ENCODE measurements at places on chromosomes 4 and X.

- no peak for DNase-seq
Measured at GRCh38 chr4:15005474-15006115, 3.3 kb downstream of the CPEB2 start.

DNA sequence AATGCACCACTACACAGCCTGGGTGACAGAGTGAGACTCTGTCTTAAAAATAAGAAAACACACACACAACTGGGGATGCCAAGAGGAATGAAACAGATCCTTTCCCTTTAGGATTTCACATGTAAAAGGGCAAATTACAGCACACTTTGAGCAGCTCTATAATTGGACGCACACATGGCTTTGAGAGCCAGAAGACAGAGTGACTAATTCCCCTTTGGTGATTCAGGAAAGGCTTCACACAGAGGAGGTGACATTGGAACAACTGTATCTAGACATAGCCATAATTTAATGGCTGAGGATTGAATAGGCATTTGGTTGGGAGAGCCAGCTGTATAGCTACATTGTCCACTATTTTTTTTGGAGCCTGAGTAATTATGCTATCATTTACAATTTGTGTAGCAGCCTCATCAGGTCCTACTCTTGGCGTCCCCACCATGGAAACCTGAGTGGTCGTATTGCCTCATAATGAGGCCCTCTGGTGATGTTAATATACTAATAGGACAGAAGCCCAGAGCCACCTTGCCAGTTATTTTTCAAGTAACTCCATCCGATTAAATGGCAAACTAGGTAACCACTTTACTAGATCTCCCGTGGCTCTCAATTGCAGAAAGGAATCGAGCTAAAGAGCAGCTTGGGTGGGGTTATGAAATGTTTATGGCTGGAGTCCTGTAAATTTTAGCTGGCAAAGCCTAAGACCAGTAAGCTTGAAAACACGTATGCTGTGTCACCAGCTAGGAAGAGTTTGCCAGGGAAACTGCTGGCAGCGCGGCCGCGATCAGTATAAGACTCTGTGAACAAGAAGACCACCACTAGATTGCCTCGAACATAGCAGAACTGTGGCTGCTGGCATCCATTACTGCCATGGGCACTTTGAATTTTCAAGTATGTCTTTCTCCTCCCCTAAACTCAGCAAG, 8.5 kb upstream of the PPEF1 start:
- DNase-seq: no peak

DNA sequence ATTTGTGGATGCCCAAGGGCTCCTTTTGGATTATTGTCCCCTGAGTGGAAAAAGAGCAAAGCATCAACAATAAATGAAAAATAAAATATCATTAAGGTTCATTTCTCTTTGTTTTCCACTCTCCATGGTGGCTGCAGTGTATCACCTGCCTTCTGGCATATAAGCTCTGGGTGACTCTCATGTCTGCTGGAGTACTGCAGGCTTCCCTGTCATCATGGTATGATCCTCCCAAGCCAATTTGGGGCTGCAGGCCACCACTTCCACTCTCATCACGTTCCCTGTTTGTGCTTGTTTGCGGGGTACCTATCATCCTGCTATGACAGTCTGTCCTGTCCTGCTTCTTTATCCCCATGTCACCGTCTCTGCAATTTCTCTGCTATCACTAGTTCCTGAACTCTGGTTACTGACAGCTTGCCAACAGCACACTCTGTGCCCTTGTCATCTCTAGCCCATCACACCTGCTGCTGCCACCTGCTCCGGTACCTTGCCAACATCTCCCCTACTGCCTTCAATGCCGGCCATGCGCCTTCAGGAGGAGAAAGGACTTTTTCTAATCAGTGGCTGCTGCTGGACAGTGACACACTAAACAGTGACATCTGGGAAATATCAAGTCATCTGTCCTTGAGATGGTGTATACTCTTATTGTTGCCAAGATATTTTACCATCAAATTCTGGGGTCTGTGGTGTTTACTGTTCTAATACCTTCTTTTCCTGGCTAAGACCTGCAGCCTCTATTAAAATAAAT, 23.0 kb upstream of the FGF5 start:
- no peak for DNase-seq

DNA sequence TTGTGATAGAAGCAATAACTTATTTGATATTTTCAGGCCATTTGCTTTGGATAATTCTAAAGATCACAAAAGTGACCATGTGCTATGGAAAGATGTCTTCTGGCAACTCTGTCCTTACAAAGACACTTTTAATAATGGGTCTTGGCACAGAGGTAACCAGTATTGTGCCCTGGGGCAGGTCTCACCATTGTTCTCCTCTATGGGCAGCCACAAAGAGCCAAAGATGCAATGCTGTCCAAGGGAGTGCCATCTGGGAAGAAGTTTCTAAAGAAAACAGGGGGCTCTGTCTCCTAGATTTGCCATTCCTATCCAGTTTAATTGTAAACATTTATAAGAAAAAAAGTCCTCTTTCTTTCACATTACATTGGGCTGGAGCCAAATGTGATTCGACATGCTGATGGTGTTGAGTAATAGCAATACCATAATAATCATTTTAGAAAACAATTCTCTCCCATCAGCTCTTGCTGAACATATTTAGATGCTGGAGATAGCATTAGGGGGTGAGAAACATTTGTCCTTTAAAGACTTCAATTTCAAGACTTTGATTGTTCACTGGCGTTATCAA, 179.9 kb downstream of the KIT start:
- no peak for DNase-seq

DNA sequence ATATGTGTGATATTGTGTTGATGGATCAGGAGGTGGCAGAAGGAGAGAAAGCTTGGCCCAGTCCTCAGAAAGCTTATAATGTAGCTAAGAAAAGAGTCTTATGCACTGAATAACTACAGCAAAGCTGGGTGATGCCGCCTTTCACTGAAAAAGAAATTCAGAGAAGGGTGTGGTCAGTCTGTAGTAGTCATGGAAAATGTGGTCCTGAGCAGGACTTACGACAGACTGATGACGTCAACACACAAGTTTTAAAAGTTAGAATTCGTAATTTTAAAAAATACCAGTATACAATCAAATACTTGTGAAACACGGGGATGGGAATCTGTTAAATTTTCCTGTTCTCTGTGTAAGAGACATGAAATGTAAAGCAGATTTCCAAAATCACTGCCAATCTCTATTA, 87.0 kb upstream of the RAPGEF2 start:
- no peak for DNase-seq

- DNase-seq: no peak
Measured at GRCh38 chrX:56366901-56367300, 134.7 kb downstream of the KLF8 start.

DNA sequence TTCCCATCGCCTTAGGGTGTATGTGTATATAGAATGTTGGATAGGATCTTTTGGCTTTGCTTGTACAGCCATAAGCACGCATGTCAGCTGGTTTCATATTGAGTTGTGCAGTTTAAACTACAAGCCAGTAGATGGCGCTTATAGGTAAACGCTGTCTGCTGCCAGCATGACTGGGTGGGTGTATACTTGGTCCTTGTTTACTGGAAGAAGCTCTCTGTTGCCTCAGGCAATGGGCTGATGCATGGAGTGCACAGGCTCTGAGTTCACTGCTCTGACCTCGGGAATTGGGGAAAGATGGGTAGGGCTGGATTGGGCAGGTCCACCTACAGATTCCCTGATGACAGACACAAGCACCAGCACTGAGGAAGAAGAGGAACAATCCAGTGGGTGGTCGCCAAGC, 831.5 kb downstream of the STIM2 start:
- peak; percentile 12 for DNase-seq

GRCh38 chr4:145957302-145957701, 18.7 kb upstream of the ZNF827 start:
- DNase-seq: no peak

GRCh38 chr4:87353592-87353991, 30.9 kb upstream of the HSD17B13 start:
- peak; percentile 15 for DNase-seq

- DNase-seq: no peak
Measured at GRCh38 chr4:47271291-47271690, 192.2 kb downstream of the COMMD8 start.

GRCh38 chr4:152039023-152039481, 278.2 kb upstream of the GATB start:
- DNase-seq: peak; percentile 29

DNA sequence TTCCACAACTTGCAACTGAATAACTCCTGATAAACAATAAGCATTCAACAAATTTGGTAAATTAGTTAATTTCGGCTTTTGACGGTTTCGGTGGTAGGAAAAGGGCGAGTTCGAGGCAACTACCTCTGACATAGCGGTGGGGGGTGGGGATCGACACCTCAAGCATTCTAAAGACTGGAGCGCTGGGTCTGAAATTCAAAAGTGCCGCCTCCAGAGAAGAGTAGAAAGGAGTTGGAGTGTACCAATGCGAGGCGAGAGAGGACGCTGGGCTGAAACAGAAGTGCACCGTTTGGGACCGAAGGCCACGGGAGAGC, 725 bp downstream of the SMC1A start:
- DNase-seq: no peak

- no peak for DNase-seq
Measured at GRCh38 chr4:15233626-15234025, 194.2 kb upstream of the C1QTNF7 start.

GRCh38 chrX:129741880-129742758, 3.3 kb downstream of the XPNPEP2 start:
- DNase-seq: no peak

DNA sequence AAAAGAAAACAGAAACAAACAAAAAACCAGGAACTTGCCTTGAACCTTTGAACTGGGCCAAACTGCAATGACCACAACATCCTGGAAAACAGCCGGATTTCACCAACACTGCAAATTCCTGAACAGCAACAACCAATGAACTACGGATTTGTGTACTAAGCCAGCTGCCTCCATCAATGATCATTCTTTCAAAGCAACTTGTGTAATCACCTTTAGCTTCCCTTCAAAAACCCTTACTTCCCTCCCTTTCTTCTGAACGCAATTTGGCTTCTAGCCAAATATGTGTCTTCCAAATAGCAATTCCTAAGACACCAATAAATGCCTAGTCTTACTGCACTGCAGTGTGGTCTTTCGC, 98.5 kb upstream of the FAM47C start:
- DNase-seq: no peak

- DNase-seq: no peak
Measured at GRCh38 chr4:43586813-43587212, 694.3 kb downstream of the GRXCR1 start.

- no peak for DNase-seq
Measured at GRCh38 chrX:111309083-111309482, 38.8 kb upstream of the CAPN6 start.

- DNase-seq: no peak
Measured at GRCh38 chrX:84340968-84341367, 153.0 kb upstream of the RPS6KA6 start.

- no peak for DNase-seq
Measured at GRCh38 chr4:679104-679481, 4.8 kb downstream of the MYL5 start.

GRCh38 chrX:71533516-71533850, 579 bp downstream of the OGT start:
- no peak for DNase-seq

DNA sequence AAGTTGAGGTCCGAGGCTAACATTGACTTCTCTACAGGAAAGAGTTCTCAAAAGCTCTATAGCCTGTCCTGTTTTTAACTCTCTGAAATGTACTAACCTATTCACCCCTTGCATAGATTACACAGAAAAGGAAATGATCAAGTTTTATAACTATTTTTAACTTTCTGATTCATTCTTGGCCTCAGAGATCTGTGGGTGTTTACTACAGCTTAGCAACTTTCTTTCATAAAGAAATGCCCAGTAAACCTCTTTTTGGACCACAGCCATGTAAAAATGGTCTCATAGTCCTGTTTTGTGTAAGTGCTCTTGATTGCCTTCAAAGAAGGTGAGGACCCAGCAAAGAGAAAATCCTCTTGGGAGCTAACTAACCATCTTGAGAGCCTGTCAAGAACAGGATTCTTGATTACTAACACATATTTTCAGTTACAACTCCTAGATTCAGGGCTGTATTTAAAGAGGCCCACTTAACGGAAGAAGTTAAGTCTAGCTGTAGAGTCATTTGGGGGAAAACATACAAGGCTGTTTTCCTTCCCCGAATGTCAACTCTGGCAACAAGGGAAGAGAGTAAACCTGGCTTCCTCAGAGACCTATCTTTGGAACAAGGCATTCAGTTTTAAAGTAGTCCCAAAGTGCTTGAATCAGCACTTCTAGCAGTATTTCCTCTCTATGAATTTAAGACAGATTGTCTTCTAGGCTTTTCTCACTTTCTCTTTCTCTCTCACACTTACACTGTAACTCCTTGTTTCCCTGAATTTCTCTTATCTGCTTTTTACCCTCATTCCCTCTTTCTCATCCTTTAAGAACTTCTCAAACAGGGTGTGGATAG, 78.2 kb downstream of the IL21 start:
- peak; percentile 39 for DNase-seq

DNA sequence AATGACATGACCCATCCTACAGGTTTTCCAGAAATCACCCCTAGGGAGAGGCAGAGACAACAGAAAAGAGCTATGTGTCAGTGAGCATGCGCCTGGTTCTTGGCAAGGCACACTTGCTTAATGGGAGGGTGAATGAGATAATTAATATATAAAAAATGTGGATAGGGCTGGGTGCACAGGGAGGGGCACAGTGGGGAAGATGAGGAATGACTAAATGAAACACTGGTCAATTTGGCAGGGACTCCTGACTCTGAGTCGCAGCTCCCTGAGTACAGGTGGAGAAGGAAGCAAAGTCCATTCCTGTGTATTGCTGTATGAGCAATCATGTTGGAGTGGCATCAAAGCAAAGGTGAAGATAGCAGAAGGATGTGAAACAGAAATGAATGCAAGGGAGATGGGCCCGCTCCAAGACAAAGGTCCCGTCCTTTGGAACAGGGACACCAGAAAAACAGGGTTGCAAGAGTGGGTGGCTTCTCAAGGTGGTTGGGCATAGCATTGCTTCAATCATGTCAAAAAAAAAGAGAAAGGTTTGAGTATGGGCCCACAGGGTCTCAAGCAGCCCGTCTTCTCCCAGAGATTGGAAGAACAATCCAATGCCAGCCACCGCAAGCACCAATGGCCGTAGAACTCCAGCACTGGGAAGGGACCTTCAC, 278.4 kb upstream of the AGTR2 start:
- DNase-seq: no peak

DNA sequence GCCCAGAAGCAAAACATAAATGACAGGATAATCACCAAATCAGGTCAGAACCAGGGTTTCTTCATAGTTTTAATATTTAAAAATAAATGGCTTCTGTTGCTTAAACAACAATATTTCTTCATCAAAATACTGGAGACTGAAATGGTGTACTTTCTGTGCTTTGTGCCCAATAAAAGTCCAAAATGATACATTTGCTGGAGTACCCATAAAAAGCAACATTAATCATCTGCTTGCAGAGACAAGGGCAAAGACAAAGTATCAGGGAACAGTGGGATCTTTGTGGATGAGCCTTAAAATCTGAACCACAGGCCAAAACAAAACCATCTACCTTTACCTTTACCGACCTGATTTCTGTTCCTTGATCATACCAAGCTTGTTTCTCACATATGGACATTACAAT, 683.9 kb upstream of the ATOH1 start:
- DNase-seq: no peak

DNA sequence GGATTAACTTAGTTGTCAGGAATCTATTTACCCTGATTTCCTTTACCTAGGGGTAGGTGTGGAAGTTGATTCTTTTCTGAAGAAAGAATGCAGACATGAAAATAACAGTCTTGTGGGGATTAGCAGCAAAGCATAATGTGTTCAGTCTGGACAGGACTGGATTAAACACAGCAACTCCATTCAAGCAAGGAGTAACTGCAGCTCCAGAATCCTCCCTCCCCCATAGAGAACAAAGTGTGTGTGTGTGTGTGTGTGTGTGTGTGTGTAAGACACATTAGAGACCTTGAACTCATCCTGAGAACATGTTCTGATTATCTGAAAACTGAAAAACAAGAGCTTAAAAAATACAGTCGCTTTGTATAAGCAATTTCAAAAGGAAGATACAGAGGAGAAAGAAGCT, 9.3 kb downstream of the C4orf54 start:
- DNase-seq: no peak

Data from HFF-Myc (cell line).